ENCODE measurements at places on chromosomes 16 and 17. TPM values are rescaled to one million over a fixed set of nuclear protein-coding genes. Genes with fewer than 3 reads are reported as not detected.

Gene RAB34
- 18.2 TPM for total RNA-seq

GRCh38 chr17:78600181-78600721, 23.1 kb upstream of the DNAH17 start:
- H3K27me3 ChIP-seq = no peaks in the 10 kb centered on the region
- DNase-seq = no peak
- no peaks in the 10 kb centered on the region for H3K36me3 ChIP-seq
- no peak overlapping the region for H3K4me3 ChIP-seq
- no peaks in the 10 kb centered on the region for H3K4me1 ChIP-seq
- no peak overlapping the region for H3K27ac ChIP-seq

DNA sequence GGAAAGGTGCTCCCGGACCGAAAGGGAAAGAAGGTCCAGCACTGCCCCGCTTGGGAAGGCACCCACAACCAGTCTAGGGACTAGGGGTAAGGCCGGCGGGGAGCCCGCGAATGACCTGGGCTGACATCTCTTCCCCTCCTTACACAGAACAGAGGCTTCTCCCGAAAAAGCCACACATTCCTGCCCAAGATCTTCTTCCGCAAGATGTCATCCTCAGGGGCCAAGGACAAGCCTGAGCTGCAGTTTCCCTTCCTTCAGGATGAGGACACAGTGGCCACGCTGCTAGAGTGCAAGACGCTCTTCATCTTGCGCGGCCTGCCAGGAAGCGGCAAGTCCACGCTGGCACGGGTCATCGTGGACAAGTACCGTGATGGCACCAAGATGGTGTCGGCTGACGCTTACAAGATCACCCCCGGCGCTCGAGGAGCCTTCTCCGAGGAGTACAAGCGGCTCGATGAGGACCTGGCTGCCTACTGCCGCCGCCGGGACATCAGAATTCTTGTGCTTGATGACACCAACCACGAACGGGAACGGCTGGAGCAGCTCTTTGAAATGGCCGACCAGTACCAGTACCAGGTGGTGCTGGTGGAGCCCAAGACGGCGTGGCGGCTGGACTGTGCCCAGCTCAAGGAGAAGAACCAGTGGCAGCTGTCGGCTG, 1.5 kb downstream of the CNP start:
- peaks cover 73% of the 10 kb centered on the region for H3K4me1 ChIP-seq
- H3K27ac ChIP-seq = peak overlapping the region; percentile 96
- no peaks in the 10 kb centered on the region for H3K27me3 ChIP-seq
- no peak for DNase-seq

- H3K27me3 ChIP-seq = no peaks in the 10 kb centered on the region
- no peak overlapping the region for H3K4me3 ChIP-seq
- H3K4me1 ChIP-seq = no peaks in the 10 kb centered on the region
- no peak overlapping the region for H3K27ac ChIP-seq
- DNase-seq = no peak
These were observed 132.0 kb upstream of the KCNJ16 start for GRCh38 chr17:69943058-69943457.

DNA sequence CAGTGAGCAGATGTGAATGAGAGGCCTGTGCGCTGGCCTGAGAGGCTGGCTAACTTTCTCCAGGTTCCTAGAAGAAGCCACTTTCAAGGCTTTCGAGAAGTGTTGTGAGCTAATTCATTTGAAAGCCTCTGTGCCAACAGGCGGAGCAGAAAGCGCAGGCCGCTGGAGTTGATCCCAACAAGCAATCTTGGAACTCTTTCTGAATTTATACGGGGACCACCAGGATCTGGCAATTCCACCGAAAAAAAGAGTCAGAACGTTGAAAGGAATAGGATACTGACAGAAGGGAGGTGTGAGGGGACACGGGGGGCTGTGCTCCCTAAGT, 71.3 kb upstream of the METRNL start:
- no peaks in the 10 kb centered on the region for H3K4me1 ChIP-seq
- H3K4me3 ChIP-seq = no peak overlapping the region
- DNase-seq = no peak
- H3K36me3 ChIP-seq = no peaks in the 10 kb centered on the region
- H3K27me3 ChIP-seq = no peaks in the 10 kb centered on the region

DNA sequence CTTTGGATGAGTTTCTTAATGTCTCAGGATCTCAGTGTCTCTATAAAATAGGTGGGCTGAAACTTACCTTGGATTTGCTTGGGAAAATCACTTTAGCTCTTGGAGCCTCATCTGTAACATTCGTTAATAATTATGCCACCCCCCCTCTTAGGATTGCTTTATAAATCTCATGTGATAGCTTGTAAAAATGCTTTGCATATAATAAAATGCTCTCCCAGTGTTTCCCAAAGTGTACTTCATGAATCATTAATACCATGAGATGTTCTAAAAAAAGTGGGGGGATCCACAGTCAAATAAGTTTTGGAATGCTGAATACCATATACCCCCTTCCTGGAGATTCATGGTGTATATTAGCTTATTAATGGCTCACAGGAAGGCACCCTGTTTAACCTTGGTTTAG, 5.2 kb downstream of the KRT39 start:
- H3K4me1 ChIP-seq = peaks cover 29% of the 10 kb centered on the region
- no peak overlapping the region for H3K27ac ChIP-seq
- DNase-seq = no peak
- H3K4me3 ChIP-seq = no peak overlapping the region
- no peaks in the 10 kb centered on the region for H3K36me3 ChIP-seq
- H3K27me3 ChIP-seq = no peaks in the 10 kb centered on the region

GRCh38 chr17:32671896-32672295, 185.1 kb downstream of the CDK5R1 start:
- no peaks in the 10 kb centered on the region for H3K36me3 ChIP-seq
- H3K4me1 ChIP-seq = peaks cover 5% of the 10 kb centered on the region
- no peaks in the 10 kb centered on the region for H3K27me3 ChIP-seq
- no peak overlapping the region for H3K27ac ChIP-seq

GRCh38 chr17:41421116-41421515, 3.3 kb downstream of the KRT37 start:
- H3K27me3 ChIP-seq = no peaks in the 10 kb centered on the region
- H3K36me3 ChIP-seq = no peaks in the 10 kb centered on the region
- no peaks in the 10 kb centered on the region for H3K4me1 ChIP-seq
- no peak overlapping the region for H3K4me3 ChIP-seq
- H3K27ac ChIP-seq = no peak overlapping the region
- DNase-seq = no peak

DNA sequence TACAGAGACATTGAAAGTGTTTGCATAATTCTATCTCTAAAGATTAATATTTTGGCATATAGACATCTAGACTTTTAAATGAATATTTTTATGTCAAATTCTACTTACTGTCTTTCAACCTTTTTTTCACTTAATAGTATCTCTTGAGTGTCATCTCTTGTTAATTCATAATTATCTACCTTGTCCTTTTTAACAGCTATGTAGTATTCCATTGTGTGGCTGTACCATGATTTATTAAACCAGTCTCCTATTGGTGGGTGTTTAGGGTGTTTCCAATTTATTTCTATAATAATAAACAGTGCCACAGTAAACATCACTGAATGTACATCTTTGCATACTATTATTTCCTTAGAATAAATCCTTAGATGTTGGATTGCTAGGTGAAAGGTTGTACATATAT, 16.3 kb upstream of the RNF222 start:
- no peak overlapping the region for H3K4me3 ChIP-seq
- no peaks in the 10 kb centered on the region for H3K36me3 ChIP-seq
- H3K27me3 ChIP-seq = no peaks in the 10 kb centered on the region
- no peak overlapping the region for H3K27ac ChIP-seq
- DNase-seq = no peak

GRCh38 chr17:45742251-45742650, 41.9 kb upstream of the CRHR1 start:
- H3K4me1 ChIP-seq = no peaks in the 10 kb centered on the region
- no peak for DNase-seq
- H3K4me3 ChIP-seq = no peak overlapping the region
- H3K27me3 ChIP-seq = no peaks in the 10 kb centered on the region

GRCh38 chr17:3885271-3885670, 7.6 kb downstream of the CAMKK1 start:
- peaks cover 16% of the 10 kb centered on the region for H3K4me1 ChIP-seq
- no peaks in the 10 kb centered on the region for H3K27me3 ChIP-seq
- H3K4me3 ChIP-seq = no peak overlapping the region
- no peak overlapping the region for H3K27ac ChIP-seq
- no peaks in the 10 kb centered on the region for H3K36me3 ChIP-seq
- no peak for DNase-seq

DNA sequence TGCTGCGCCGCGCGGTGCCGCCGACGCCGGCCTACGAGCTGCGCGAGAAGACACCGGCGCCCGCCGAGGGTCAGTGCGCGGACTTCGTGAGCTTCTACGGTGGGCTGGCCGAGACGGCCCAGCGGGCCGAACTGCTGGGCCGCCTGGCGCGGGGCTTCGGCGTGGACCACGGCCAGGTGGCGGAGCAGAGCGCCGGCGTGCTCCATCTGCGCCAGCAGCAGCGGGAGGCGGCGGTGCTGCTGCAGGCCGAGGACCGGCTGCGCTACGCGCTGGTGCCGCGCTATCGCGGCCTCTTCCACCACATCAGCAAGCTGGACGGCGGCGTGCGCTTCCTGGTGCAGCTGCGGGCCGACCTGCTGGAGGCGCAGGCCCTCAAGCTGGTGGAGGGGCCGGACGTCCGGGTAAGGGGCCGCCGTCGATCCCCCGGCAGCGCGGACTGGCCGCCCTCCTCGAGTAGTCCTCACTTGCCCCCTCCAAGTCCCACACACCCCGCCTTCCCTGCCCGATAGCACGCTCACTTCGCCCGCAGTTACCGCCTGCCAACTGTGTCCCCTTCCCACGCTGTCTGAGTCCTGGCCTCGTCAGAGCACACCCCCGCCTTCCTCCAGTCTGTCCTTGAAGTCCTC, 470 bp downstream of the MLYCD start:
- H3K36me3 ChIP-seq = no peaks in the 10 kb centered on the region
- peak overlapping the region; percentile 98 for H3K27ac ChIP-seq
- H3K27me3 ChIP-seq = no peaks in the 10 kb centered on the region
- H3K4me3 ChIP-seq = peak overlapping the region; percentile 76
- DNase-seq = peak; percentile 61

- no peak for DNase-seq
- H3K4me1 ChIP-seq = peaks cover 7% of the 10 kb centered on the region
- H3K27ac ChIP-seq = no peak overlapping the region
These were observed 223.2 kb upstream of the FOXF1 start for GRCh38 chr16:86286991-86287663.

DNA sequence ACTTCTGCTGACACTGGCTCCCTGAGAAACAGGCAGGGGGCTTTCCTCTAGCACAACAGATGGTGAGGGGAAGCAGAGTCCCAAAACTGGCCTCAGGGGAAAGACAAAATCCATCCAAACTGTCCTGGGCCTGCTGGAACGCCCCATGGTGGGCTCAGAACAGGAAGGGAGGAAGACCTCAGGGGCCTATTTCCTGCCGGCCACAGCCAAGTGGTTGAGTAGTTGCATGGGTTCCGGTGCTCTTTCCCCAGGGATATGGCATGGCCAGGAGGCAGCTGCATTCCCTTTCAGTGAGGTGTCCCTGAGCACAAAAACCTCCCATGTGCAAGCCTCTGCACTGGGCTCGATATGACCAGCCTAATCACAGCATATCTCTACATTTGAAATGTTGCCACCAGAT, 303.0 kb upstream of the IRX5 start:
- no peak overlapping the region for H3K27ac ChIP-seq
- peaks cover 12% of the 10 kb centered on the region for H3K4me1 ChIP-seq
- H3K4me3 ChIP-seq = no peak overlapping the region

DNA sequence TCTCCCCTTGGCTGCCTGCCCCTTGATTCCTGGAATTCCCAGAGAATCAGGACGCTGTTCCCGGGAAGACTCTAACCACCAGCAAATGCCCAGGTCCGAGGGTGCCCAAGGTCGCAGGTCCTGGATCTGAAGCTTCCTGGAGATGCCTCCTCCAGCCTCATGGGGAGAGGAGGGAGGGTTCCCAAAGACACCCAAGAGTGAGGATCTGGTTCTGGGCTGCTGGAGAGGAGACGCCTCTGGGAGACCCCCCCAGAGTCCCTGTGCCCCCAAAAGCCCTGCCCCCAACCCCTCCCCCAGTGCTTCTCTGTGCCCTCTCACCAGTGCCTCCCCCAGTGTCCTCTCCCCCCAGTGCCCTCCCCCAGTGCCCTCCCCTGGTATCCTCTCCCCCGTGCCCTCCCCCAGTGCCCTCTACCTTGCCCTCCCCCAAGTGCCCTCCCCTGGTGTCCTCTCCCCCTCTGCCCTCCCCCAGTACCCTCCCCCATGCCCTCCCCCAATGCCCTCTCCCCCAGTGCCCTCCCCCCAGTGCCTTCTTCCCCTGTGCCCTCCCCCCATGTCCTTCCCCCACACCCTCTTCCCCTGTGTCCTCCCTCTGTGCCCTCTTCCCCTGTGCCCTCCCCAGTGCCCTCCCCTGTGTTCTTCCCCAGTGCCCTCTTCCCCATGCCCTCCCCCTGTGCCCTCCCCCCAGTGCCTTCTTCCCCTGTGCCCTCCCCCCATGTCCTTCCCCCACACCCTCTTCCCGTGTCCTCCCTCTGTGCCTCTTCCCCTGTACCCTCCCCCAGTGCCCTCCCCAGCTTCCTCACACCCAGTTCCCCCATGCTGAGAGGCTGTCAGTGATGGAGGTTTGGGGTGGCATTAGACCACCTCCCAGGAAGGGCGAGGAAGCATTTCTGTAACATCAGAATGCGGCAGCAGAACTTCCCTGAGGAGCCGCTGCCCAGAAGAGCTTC, 6.3 kb upstream of the SECTM1 start:
- H3K27me3 ChIP-seq = no peaks in the 10 kb centered on the region
- H3K27ac ChIP-seq = peak overlapping the region; percentile 73
- peaks cover 30% of the 10 kb centered on the region for H3K4me1 ChIP-seq
- no peaks in the 10 kb centered on the region for H3K36me3 ChIP-seq
- no peak overlapping the region for H3K4me3 ChIP-seq

DNA sequence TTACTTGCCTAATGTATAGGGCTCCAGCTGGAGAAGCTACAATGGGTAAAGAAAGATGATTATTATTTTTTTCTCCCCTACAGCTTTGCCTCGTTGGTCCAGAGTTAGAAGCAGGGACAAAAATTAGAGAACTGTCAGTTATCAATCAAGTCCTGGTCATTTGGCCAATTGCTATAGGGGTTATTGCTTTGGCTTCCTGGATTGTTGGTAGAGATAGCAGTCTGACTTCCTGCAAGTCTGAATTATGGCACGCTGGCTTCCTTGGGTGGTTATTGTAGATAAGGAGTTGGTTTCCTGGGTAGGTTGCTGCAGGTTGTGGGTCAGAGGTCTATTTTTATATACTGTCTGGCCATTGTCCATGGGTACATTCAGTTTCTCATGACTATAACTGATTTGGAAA, 84.7 kb upstream of the ELAC2 start:
- H3K4me1 ChIP-seq = no peaks in the 10 kb centered on the region
- no peak overlapping the region for H3K27ac ChIP-seq
- DNase-seq = no peak
- H3K4me3 ChIP-seq = no peak overlapping the region
- H3K27me3 ChIP-seq = no peaks in the 10 kb centered on the region
- H3K36me3 ChIP-seq = no peaks in the 10 kb centered on the region
